ENCODE measurements at places on chromosomes 4 and X.

DNA sequence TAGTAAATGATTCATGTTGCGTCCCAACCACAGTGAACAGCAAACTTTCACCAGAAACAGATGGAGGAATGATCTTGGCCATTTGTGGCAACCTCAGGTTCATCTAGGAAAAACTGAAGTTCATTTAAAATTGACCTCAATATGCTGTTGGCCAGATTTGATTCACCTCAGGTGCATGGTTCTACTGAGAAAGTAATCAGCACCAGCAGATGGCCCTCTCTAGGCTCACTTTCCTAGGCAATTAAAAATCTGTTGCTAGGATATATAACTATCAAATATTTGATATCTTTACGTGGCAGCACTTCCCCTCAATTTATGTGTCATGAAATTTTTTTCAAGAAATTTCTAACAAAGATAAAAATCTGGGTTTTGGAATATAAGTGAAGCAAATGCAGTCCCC, 344.7 kb downstream of the GALNTL6 start:
- DNase-seq, result no peak

DNA sequence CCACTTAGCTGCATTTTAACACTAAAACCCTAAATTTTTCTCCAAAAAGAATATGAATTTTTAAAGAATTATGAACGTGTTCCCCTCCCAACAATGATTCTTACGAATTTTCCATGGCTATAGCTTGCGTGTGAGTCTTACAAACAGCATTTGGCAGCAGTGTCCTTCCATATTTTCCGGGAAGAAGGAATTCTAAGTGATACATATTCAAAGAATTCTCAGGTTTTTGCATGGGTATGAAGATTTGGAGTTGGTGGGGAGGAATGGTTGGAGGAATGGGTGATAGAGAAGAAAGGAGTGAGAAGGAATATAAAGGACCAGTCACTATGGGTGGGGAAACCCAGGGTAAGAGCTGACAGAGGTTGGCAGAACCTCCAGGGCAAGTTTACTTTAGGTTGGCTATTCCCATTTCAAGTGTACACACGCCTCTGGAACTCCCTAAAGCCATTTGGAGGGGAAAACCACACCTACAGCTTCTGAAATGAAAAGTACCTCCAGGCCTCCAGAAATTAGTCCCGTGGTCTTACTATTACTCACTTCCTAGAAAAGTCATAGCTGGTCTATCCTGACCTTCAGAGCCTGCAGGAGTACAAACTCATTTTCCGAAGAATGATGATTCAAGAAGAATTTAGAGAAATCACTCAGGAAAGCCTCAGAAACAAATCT, 420.8 kb upstream of the DIPK2B start:
- DNase-seq, result no peak

DNA sequence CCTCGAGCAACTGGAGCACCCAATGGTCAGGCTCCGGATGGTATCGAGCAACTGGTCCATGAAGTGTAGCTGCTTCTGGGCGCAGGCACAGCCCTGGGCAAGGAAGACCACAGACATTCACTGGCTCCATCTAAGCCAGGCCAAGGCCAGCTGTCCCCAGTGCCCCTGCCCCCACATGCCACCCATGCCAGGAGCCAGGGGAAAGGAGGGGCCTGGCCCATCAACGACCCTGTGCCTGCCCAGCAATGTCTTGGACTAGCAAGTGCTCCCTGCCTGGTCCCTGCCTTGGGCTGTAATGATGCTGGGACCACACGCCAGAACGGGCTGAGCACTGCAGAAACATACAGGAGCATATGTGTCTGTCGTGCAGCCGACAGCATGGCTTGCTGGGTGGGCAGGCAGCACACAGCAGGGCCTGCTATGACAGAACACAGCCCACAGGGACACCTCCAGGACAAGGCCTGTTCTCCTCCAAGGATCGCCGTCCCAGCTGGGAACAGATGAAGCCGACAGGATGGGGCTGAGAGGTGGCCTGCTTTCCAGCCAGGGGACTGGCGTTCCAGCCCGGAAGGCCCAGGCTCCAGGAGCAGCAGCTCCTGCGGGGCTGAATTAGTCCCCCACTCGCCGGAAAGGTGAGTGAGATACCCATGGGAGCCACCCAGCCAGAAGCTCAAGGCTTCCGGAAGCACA, 11.4 kb upstream of the TREX2 start:
- no peak for DNase-seq

DNA sequence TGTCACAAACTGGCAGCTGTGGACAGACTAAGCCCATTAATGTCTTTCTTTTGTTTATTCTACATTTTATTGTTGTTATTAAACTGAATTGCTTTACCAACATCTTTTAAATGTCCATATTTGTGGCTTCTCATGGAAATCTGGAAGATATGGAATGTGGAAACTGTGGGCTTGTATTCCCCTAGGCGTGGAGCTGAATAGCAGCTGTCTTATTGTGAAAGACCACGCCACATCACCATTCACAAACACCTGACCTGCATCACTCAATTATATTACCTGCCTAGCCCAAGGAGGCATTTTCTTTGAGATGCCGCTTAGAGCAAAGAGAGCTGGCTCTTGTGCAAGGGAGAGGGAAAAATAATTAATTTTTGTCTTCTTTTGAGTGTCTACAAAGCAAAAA, 96.9 kb upstream of the GPRIN3 start:
- no peak for DNase-seq

DNA sequence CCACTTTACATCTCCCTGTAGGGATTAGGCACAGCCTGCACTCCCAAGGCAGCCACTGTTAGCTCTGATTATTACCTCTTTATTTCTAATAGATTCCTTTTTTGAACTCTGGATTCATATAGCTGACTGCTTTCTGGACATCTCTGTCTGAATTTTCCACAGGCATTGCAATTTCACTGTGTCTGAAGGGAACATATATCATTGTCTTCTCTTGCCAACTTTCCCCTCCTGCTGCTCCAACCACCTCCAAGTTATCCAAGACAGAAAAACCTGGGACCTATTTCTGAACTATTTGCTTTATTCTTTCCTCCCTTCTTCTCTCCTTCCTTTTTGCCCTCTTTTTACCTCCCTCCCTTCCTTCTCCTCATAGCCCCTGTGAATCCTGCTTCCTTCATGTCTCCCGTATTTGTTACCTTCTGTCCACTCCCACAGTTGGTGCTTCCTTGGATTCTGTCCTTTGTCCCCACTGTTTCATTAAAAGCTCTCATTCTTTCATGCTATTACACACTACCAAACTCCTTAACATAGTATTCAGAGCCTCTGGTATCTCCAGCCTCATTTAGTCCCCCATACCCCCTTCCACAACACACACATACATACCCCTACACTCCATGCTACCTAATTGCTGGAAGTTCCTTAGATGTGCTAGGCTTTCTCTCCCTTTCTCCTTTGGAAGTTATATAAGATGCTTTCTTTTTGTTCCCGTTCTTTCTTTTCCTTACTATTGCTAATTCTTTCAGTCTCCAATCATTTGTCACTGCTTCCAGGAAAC, 34.7 kb downstream of the FGF2 start:
- no peak for DNase-seq

DNA sequence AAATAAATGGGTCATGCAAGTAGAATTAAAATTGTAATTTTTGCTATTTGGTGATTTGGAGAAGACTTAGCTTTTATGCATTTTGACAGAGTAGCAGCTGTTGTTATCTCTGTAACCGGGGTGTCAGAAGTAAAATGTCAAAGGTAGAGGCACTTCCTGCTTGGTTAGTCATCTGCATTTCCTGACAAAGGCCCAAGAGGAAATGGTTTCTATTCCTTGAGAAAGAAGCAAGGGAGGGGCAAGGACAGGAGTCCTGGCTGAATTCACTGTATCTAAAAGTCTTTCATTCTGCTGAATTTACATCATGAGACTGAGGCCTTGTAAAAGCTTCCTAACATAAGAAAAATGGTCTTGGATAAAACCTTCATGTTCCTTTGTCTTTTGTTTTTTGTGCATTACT, 550.9 kb upstream of the BOD1L1 start:
- DNase-seq, result no peak

GRCh38 chr4:154466336-154466735, 25.3 kb downstream of the DCHS2 start:
- DNase-seq, result no peak

- DNase-seq, result no peak
These were observed 129.1 kb upstream of the PITX2 start for GRCh38 chr4:110751986-110752385.

- no peak for DNase-seq
These were observed 311.5 kb downstream of the TENM3 start for GRCh38 chr4:182554736-182555135.

- no peak for DNase-seq
These were observed 148.7 kb downstream of the RELL1 start for GRCh38 chr4:37537484-37537883.

- DNase-seq, result no peak
These were observed 70.3 kb downstream of the IRF2 start for GRCh38 chr4:184404047-184404446.

DNA sequence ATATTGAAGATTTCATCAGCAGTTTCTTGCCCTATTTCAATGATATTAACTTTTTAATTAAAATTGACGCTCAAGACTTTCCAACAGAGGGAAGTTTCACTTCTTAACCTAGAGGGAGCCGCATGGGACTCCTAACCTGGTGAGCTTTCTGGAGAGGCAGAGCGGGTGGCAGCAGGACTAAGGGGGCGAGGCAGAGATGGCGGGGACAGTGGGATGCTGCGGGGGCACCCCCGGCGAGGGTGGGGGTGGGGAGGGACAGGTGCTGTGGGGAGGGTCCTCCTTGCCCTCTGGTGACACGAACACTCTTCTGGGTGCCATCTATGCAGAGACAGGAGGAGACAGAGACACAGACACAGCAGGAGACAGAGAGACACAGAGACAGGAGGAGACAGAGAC, 104.4 kb downstream of the ADRA2C start:
- DNase-seq, result no peak

DNA sequence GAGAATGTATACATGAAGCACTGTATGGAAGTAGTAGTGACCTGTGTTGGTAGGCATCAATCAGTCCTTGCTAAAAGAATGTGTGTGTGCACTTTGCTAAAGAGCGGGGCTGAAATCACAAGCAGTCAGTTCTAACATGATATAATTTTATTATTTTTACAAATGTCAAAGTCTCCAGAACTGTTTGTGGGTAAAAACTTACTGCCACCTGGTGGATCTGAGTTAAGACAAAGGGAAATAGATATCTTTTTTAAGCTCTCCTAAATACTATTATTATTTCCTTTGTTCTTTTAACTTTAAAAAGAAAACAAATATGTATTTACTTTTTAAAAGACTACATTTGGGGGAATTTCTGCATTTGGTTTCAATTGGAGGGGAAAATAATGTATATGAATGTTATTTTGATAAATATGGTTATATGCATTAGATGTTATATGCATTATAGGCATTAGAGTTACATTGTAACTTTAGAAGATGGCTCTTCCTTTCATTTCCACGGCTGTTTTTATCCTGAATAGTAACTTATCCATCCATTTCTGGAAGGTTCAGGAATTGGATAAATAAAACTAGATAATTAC, 7.8 kb upstream of the CLOCK start:
- no peak for DNase-seq

DNA sequence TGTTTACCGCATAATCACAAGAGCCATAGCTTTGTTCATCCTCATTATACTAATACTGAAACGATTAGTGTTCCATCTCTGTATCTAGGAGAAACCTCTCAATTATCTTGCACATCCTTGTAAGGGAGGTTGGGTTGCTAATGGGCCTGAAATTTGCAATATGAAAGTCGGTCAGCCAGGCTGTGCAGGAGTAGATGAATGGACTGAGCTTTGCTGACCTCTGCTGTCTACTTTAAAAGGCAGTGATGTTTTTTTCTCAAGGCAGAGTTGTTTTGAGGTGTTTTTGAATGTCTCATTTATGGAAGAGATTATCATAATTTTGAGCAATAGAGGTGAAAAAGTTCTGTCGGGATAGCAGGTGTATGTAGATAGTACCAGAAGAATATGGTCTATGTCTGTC, 47.9 kb upstream of the LINC00632 start:
- no peak for DNase-seq

DNA sequence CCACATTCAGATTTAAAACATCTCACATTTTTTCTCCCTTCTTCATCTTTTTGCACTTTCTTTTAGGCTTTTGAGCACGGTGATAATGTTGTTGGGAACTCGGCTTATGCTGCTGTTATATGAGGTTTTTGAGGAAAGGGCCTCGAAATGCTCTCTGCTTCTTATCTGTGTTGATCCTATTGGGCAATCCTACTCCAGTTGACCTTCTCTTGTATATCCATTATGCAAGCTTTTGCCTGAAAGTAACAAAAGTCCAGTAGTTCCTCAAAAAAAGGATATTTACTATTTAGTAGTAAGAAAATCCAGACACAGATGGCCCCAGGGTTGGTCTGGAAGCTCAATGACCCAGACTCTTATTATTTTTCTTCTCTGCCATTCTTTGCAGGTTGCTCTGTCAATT, 57.7 kb upstream of the SPANXB1 start:
- no peak for DNase-seq

- DNase-seq, result no peak
These were observed 72.6 kb upstream of the PPARGC1A start for GRCh38 chr4:23962462-23962861.

DNA sequence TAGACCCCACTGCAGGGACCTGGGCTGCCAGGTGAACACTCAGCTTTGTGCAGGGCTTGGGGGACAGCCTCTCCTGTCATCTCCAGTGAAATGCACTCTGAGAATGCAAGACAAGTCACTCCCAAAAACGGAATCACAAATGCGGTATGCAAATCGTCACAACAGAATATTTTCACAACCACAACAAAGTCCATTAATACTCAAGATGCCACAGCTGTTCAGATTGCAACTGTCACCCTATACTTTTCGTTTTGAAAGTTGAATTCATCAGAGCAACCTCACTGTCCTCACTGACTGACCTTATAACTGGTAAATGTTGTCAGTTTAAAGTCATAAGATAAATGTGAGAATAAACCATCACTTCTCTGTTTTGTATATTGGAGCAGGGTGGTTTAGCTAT, 16.6 kb downstream of the JAKMIP1 start:
- DNase-seq, result peak; percentile 27

DNA sequence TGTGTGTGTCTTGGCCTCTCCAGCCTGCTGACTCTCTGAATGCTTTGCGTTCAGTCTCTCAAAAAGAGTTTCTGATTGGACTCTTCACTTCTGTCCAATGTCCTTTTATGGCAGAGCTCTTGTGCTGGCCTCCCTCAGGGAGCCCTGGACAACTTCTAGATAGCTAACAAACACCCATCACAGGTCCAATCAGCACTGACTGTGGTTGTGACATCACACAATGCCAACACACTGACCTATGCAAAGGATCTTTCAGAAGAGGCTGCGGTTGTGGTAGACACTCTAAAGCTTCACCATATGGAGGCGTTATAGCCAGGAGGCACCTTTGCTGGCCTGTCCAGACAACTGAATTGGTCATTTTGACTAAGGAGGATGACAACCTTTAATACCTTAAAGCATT, 53.8 kb upstream of the LSM6 start:
- no peak for DNase-seq

- DNase-seq, result peak; percentile 15
These were observed 168.5 kb upstream of the MAP3K15 start for GRCh38 chrX:19683817-19684216.

DNA sequence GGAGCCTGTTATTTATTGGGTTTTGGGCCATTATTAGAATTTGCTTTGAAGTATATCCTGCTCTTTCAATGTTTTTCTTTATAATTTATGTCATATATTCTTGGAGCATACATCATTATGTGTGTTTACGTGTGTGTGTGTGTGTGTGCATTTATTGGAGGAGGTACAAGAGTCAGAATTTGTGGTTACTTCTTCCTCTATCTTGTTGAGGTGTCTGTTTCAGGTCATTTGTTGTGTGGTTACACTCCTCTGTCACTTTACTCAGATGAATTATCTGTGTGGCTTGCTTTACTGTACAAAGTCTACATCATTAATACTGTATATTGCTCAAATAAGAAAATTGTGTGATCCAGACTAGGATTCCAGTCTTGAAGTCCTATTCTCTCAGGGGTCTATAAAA, 1957.4 kb upstream of the TENM3 start:
- no peak for DNase-seq
